AG04449 (cell line): ENCODE measurements at places on chromosomes 7 and 10.

GRCh38 chr10:100303724-100304319 lies 17.3 kb upstream of the BLOC1S2 start:
- DNase-seq, result no peak

- peak; percentile 44 for DNase-seq
Measured at GRCh38 chr10:58488921-58489320, 23.8 kb upstream of the BICC1 start.

DNA sequence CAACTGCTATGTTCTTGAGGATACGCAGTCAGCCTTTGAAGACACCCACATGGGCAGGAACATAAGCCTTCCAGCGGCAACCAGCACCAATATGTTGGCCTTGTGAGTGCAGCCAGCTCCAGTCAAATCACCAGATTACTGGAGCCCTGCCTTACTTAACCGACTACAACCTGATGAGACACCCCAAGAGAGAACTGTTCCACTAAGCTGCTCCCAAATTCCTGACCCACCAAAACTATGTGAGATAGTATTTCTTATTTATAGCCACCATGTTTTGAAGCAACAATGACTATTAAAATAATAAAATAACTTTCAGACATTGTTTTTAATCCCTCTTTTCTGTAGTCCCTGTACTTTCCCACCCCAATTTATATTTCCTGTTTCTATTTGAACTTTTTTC lies 179.6 kb downstream of the ADK start:
- no peak for DNase-seq

GRCh38 chr10:125823663-125824251 lies 411 bp downstream of the BCCIP start:
- no peak for DNase-seq
